Fibroblast of upper back skin (primary cell): ENCODE measurements at places on chromosomes 5 and 9.
A peak's percentile ranks its signal among the peaks of the same experiment; 100 is the strongest.

GRCh38 chr9:92504881-92505280, 22.6 kb upstream of the ASPN start:
- no peak for DNase-seq

DNA sequence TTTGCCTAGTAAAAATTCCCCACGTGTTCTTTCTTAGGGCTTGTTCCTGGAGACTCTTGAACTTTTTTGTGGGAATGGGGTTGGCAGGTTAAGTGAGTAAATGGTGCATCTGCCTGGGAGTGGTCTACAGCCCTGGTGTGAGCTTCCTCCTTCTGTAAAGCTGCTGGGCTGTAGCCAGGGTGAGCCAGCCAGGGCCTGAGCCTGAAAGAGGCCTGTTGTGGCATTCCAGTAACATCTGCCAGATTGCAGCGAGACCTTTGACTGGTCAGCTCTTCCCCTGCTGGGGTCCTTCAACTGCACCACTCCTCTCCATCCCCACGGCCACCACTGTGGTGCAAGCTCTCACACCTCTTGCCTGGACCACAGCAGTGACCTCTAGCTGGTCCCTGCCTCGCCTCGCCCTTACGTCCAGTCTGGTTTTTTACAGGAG, 47.5 kb downstream of the SLC22A5 start:
- DNase-seq: no peak

- no peak for DNase-seq
Observed at GRCh38 chr5:160956051-160956450, 104.0 kb upstream of the ATP10B start.

GRCh38 chr5:43315682-43316081, 2.5 kb upstream of the HMGCS1 start:
- DNase-seq: no peak

DNA sequence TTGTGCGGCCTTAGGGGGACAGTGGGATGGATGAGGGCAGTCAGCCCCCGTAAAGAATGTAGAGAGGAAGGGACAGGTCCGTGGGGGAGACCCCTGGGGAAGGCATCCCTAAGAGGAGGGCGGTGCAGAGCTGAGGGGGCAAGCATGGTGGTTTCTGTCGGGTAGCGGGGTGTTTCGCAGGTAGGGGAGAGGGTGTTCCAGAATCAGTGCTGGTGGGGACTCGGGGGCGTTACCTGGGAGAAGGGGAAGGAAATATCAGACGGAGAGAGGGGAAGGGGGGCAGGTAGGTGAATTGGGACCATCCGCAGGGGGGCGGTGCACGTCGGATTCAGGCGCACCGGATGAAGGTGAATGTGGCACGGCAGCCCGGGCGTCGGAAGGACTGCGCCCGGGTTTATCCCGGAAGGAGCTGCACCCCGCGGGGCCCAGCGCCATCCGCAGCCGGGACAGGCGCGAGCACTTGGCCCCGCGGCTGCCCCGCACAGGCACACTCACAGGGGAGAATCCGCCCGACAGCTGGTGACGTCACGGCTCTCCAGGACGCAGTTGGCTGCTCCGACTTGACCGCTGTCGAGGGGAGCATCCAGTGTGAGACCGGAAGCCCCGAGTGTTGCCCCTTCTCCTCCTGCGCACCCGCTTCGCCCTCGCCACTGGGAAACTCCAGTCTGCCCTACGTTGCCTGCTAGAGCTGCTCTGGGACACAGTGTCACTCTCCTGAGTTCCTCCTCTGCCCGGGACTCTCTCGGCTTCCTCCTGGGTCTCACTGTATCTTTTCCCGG, 1.3 kb downstream of the CD72 start:
- DNase-seq: peak; percentile 54

- DNase-seq: no peak
Observed at GRCh38 chr5:174155281-174155680, 109.8 kb downstream of the NSG2 start.

DNA sequence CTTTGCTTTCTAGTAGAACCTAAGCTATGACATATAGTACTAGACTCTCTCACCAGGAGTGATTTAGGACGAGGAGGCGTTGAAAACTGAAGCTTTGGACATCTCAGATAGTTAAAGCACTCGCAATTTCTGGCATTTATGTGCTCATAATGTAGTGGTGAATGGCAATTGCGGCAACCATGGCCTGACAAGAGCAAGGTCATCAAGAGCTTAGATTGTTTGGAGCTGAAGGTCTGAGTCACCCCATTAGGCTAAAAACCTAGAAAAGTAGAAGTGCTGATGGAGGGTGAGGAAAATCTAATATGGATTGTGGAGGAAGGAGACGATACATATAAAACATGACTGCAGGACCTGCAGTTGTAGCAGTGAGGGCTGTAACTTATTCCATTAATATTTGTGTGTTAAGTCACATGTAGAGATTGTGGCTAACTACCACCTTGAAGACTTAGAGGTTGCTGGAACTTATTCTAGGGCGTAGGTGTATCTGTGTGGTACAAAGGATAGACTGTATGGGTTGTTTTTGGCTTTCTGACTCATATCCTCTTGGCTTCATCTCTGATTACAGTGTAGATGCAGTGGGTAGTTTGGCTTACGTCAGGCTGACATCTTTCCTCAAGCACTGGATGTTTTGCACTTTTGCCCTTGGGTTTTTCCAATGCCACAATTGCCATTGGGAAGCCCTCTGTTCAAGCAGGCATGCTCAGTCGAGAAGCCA, 138.9 kb upstream of the CDKN2B start:
- peak; percentile 52 for DNase-seq

DNA sequence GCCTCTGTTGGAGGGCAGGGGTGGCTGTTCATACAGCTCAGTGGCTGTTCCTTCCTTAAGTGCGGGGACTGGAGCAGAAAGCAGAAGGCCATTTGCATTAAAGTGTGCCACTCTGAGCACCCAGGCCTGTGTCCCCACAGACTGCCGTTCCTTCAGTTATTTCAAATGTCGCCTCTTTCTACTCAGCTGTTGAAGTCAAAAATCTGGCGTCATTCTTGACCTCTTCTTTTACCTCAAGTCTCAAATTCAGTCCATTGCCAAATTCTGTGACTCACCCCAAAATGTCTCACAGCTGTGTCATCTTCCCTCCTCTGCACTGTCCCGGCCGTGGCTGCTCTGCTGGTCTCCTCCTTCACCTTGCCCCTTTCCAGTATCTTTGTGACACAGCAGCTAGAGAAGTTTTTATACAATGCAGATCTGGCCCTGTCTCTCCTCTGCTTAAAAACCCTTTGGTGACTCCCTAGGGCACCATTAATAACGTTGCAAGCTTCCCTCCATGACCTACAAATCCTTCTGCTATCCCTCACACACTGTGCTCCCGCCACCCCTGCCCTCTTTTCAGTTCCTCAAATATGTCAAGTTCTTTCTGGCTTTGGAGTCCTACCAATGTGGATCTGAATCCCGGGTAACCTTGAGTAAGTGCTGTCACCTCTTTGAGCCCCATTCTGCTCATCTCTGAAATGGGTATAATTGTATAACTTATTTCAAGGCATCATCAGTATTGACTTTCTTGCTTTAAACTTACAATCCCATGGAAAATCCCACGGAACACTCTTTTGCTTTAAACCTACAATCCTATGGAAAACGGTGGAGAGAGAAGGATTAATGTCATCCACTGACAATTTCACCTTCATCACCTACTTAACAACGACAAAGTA, 98.3 kb upstream of the BOD1 start:
- peak; percentile 85 for DNase-seq

DNA sequence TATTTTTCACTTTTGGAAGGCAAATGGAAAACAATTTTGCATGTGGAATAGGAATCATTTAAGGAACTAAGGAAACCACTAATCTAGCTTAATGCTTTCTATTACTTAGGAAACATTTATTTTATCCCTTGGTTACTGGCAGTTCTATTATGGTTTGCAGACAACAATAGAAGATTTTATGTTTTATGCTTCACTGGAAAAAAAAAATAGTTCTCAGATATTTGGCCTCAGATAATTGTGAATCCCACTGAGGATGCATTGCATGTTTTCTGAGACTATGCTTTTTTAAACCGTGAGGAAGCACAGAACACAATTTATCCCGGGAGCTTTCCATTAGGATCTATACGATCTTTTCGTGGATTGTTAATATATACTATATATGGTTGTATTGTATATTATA, 356.9 kb downstream of the CSNK1G3 start:
- no peak for DNase-seq

- no peak for DNase-seq
Observed at GRCh38 chr9:14170392-14170931, 143.5 kb downstream of the NFIB start.

DNA sequence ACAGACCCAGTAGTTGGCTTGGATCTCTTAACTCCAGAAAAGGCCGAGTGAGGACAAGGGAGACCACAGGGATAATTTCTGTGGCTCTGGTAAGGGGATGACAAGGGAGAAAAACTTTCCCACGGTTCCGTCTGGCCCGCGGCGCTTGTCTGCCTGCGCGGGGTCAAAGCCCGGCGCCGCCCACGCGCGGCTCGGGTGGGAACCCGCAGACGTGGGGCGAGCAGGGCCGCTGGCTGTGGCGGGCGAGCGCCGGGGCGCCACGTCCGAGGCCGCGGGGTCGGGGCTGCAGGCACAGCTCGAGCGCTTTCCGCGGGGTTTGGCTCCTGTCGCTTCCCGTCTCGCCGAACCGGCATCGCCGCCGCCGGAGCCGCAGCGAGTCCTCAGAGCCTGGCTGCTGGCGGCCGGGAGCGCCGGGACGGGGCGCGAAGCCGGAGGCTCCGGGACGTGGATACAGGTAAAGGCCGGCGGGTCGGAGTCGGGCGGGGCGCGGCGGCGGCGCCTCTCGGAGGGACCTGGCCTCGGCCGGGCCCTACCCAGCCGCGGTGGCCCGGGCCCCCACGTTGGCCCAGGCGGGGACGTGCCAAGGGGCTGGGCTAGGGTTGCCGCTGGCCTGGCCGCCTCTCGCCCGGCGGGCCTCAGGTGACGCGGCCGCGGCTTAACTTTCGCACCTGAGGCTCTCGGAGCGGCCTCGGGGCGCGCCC, at the start of gene RNF180:
Gene RNF180 (plus strand): TSS at position 344 of the 701 bp plus-strand sequence. CDS start 34,965 bp downstream, outside the sequence.
- peak; percentile 8 for DNase-seq

- DNase-seq: no peak
Observed at GRCh38 chr9:20945269-20945668, 86.2 kb downstream of the HACD4 start.

- no peak for DNase-seq
Observed at GRCh38 chr5:58127255-58128220, 332.3 kb downstream of the PLK2 start.

GRCh38 chr9:119677811-119678505, 308.7 kb upstream of the BRINP1 start:
- DNase-seq: no peak

- DNase-seq: no peak
Observed at GRCh38 chr9:118321788-118322187, 617.6 kb downstream of the TLR4 start.

GRCh38 chr9:113682297-113682771, 193.8 kb upstream of the ZNF618 start:
- peak; percentile 65 for DNase-seq

- no peak for DNase-seq
Observed at GRCh38 chr5:89996890-89997289, 412.7 kb downstream of the CETN3 start.

DNA sequence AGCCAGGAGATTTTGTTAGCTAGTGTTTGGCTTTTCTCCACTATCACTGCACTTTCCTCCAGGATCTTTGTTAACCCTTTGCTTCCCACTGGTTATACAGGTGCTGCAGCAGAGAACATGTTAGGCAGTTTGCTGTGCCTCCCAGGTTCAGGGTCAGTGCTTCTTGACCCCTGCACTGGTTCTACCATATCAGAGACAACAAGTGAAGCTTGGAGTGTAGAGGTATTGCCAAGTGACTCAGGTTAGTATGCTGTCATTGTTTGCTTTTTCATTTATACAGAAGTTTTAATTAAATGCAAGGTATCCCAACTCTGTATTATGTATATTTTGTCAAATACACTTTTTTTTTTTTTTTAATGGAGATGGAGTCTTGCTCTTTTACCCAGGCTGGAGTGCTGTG, 68.4 kb downstream of the GAPVD1 start:
- no peak for DNase-seq

- DNase-seq: peak; percentile 63
Observed at GRCh38 chr9:22813529-22813928, 366.9 kb downstream of the DMRTA1 start.

DNA sequence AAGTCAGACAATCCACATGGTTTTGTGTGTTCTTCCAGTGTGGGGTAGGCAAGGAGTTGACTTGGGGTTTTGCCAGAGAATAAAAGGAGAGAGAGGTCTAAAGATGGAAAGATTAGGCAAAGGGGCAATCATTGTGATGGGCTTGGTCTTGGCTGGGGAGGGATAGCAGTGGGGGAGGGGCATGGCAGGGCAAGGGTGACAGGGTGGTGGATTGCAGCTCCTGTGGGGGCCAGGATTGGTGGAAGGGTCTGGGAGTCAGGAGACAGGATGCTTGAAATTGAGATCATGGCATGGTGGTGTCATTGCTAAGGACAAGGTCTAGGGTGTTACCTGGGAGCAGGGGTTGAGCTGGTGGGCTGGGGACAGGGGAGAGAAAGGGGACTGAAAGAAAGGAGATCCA, 57.6 kb downstream of the ZNF618 start:
- DNase-seq: no peak

DNA sequence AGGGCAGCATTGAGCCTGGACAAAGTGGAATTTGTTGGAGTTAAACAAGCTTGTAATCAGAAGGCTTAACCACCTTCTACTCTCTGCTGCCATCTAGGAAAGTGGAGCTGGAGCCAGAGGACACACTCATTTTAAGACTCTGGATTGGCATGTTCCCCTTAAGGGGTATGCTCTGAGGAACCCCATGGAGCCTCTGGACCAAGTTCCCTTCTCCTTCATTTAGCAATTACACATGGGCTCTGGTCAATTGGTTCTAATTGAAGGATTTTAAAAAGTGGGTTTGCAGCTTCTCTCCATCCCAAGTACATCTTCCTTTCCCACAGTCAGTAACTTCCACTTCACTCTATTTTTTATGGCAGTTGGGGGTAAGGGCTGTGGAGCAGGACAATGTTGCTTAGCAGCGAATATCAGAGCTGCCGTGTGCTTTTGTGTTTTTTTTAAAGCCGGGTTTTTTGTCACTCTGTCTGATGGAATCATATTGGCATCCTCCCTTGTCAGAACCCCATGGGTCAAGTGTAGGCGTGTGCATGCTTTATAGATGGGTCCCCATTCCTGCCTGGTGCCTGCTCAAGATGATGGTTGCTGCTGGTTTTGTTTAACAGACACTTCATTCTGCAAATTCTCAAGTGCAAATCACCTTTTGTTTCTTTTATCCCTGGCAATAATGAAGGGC, 330.7 kb upstream of the ADAMTSL1 start:
- DNase-seq: peak; percentile 2

- peak; percentile 61 for DNase-seq
Observed at GRCh38 chr9:34546834-34547827, 24.3 kb upstream of the ENHO start.

DNA sequence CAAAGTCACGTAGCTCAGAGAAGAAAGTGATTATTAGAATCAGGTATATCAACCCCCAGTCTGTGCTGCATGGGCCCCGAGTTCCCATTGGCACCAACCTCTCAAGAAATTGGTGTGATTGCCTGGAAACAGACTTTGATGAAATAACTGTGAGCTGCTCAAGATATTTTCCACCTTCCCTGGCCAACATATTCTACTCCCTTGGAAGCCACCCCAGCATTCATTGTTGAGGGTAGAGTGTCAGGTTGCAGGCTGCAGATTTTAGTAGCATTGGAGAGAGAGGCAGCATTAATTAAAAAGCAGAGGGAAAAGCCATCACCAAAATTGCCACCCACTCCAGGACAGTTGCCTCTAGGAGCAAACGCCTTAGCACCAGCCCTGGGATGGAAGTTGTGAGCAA, 154.2 kb upstream of the TNPO1 start:
- no peak for DNase-seq
